ENCODE measurements at places on chromosomes 5 and 9.

GRCh38 chr5:73280821-73281746 lies 108.1 kb downstream of the TMEM174 start:
- DNase-seq, result peak; percentile 74

DNA sequence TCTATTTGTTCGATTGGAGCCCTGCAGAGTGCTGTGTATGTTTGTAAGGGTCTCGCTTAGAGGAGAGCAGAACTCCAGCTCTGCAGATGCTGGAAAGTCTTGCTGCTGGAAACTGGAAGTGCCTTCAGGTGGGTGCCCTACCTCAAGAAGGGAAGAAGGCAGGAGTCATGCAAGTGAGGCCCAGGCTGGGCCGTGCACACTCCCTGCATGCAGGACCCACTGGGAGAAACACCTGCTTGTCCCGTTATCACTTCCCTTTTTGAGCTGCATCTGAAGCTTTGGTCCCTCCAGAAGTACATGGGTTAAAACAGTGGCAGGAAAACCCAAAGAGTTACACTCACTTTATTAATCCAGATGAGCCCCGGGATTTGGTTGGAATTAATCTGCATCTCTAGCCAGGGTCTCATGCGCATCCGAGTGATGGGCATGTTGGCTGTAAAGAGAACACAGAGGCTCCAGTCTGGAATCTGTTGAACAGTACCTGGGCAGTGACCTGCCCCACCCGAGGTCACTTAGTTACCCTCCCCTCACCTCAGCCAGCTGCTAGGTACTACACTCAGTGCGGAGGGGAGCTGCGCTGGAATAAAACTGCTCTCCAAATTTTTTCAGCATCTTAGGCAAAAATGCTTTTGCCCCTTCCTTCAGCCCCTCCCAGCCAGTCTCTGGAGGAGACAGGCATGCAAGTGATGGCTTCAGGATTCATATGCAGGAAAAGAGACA lies 1.4 kb downstream of the IRF1 start:
- no peak for DNase-seq

GRCh38 chr5:83354958-83355357 lies 116.6 kb upstream of the VCAN start:
- no peak for DNase-seq

DNA sequence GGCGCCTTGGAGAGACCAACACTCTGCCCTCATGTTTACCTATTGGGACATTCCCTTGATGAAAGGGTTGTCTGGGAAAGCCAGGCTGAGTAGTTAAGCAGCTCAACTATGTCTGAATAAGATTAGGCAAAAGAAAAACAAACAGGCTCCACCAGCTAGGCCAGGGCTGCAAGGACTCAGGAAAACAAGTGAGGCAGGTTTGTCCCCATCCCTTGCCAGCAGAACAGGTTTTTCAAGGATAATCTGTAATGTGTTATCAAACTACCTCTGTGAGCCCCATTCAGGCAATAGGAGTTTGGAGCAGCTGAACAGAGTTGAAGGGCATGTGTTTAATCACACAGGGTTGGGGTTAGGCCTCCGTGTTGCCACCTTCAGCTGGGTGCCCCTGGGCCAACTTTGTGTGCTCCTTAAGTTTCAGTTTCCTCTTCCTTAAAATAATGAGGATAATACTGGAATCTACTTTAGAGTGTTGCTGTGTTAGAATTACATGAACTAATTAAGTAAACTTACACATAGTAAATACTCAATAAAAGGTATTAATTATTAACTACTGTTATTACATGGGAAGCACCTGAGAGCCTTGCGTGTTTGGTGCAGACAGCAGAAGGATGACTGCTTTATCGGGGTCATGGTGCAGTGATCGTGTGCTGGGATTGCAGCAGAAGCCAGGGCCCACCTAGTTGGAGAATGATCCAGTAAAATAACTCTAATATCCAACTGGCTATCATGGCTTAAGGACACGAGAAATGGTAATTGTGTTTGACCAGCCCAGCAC lies 72.1 kb upstream of the ATP10B start:
- DNase-seq, result no peak

DNA sequence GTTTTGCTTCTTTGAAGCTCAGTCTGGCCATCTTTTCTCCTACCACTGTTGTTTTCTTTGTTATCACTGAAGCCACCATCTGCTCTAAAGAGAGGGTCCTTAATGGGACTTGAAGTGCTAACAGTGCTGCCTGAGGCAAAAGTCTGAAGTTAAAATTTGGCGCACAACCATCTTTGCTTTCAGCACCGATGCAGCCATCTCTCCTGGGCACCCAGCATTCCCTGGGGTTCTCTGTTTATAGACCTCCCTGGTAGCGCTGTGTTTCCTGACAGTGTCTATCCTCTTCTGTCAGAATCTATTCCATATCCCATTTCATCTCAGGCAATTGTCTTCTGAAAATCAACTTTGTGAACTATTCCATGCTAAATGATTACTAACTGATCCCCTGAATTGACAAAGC lies 491.5 kb upstream of the MPDZ start:
- no peak for DNase-seq

GRCh38 chr9:88782931-88783710 lies 208.1 kb upstream of the S1PR3 start:
- DNase-seq, result no peak

DNA sequence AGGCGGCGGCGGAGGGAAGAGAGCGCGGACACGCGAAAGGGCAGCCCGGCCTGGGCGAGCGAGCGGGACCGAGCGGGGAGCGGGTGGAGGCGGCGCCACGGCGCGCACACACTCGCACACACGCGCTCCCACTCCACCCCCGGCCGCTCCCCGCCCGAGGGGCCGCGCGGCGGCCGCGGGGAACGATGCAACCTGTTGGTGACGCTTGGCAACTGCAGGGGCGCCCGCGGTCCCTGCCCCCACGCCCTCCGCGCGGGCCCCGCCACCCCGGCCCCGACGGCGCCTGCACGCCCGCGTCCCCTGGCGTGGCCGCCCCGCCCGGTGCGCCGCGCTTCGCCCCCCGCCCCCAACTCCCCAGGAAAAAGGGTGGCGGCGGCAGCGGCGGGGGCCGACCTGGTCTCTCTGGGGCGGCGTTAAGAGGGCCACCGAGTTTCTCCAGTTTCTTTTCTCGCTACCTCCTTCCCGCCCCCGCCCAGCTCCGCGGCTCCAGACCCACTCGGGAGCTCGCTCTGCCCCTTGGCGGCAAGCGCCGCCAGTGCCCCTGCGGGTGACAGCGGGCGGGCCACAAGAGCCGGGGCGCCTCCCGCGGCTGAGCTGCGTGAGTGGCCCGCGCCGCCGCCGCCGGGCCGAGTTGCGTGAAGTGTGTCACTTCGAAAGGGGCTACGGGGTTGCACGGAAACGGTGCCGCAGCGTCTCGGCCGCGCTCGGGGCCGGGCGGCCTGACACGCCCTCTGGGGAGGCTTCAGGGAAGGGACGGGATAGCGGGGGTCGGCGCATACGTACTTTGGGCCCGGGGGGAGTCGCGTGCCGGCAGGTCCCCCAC lies at the start of gene NR3C1:
Gene NR3C1, minus strand, starts transcription at position 94 of the 823 bp plus-strand sequence. CDS start 2,847 bp downstream, outside the sequence.
- DNase-seq, result peak; percentile 89

DNA sequence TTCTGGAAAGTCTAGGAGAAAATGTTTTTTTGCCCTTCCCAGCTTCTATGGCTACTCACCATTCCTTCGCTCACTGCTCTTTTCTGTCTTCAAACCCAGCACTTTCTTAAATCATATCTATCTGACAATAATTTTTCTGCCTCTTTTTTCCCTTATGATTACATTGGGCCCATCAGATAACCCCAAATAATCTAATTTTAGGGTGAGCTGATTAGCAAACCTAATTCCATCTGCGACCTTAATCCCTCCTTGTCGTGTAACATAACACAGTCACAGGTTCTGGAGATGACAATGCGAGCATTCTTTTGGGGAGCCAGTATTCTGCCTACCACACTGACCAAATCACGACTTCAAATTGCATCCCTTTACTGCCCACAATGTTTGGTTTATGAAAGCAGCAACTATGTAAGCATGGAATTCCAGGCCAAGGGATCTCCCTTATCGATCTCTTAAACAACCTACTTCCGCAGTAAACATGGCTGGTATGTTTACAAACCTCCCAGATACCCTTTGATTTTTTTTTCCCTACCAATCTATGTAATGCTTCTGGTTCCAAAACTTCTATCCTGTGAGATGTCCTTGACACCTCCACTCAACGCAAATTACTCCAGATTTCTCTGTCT lies 2122.2 kb downstream of the MAT2B start:
- DNase-seq, result no peak

- DNase-seq, result no peak
Measured at GRCh38 chr5:102765350-102765749, 10.2 kb downstream of the PAM start.

GRCh38 chr5:154701181-154701580 lies 54.0 kb upstream of the LARP1 start:
- no peak for DNase-seq

DNA sequence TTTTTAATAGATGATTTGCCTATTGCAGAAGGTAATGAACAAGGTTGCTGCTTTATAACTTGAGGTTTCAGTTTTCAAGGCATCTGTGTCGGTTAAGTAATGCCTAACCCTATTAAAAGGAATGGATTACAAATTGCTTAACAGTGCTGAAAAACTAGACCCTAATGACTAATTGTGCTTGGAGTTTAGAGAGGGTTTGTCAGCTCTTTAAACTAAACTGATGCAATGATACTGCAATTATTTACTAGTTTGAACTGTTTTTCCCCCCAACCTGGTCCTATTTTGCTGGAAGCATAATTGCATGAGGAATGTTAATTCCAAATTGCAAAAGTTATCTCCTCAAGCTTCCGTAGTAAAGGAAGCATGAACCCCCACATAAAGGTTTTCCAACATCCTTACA lies 39.3 kb upstream of the TLX3 start:
- peak; percentile 22 for DNase-seq

GRCh38 chr9:133828338-133828997 lies 90.3 kb upstream of the SARDH start:
- DNase-seq, result no peak

All from fibroblast of pulmonary artery (primary cell).